ENCODE measurements at places on chromosomes 11 and 22.

GRCh38 chr11:121661880-121662486, 209.2 kb upstream of the SORL1-AS1 start:
- peak; percentile 85 for DNase-seq

DNA sequence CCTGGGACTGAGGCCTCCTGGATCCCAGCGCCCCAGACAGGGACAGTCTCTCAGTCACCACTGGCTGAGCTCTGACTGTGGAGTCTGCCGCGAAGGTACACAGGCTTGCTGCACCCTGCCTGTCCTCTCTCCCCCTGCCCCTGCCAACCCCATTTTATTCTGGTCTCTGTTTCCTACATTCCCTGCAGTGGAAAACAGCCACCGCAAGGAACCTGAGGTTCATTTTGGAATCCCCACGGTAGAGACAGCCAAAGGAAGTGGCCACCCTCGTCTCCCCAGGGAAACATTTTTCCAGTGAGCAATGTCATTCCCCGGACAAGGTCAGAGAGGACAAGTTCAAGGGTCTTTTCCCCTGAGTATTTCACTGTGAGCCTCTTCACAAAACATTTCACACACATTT, 56.6 kb downstream of the FBXO7 start:
- no peak for DNase-seq

GRCh38 chr11:115993590-115993989, 489.4 kb upstream of the CADM1 start:
- DNase-seq = no peak

GRCh38 chr11:65412271-65413076, 10.1 kb upstream of the NEAT1 start:
- DNase-seq = no peak

GRCh38 chr11:94424662-94425061, 23.4 kb upstream of the GPR83 start:
- DNase-seq = peak; percentile 38

- DNase-seq = no peak
Observed at GRCh38 chr22:35357883-35358621, 22.8 kb upstream of the HMOX1 start.

DNA sequence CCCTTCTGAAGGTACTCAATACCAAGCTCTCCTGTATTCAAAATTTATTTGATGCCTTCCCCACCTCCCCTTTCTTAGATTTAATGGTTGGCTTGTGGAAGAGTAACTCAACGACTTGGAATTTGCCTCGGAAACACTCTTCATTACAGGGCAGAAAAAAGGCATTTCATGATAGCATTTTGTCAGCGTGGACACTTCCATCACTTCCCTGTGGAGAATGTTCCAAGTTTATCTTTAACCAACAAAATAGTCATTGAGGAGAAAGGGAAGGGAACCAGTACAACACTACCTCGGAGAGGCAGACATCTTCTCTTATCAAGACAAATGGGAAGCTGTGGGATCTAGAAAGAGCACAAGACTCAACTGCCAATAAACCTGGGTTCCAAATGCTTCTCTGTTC, 177.2 kb upstream of the MTMR2 start:
- no peak for DNase-seq

- no peak for DNase-seq
Observed at GRCh38 chr22:46490538-46490937, 46.9 kb downstream of the CELSR1 start.

GRCh38 chr11:73997120-73997770, 11.6 kb downstream of the UCP3 start:
- DNase-seq = no peak

- DNase-seq = no peak
Observed at GRCh38 chr11:124896821-124897391, 759 bp downstream of the ROBO4 start.

GRCh38 chr11:33515347-33515746, 185.3 kb downstream of the C11orf91 start:
- peak; percentile 72 for DNase-seq

- DNase-seq = no peak
Observed at GRCh38 chr11:35414776-35415175, 4.6 kb downstream of the SLC1A2 start.

GRCh38 chr11:64385945-64386704, 27.2 kb downstream of the RPS6KA4 start:
- DNase-seq = peak; percentile 29

DNA sequence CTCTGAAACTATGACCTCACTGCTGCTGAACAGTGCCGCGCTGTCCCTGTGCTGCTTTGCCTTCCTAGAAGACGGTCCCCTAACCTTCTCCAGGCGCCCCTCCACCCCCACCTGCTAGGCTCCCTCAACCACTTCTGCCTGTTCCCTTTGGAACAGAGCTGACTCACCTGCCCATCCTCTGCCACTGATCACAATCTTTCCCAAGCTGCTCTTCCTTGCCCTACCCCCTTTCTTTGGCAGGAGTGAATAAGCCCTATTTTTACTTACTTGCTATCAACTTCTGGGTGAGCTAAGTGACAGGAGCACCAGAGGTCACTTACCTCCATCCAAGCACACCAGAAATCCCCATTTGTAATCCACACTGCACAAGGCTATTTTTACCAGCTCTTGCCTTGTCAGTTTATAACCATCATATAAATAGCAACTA, 116.0 kb upstream of the BID start:
- no peak for DNase-seq

DNA sequence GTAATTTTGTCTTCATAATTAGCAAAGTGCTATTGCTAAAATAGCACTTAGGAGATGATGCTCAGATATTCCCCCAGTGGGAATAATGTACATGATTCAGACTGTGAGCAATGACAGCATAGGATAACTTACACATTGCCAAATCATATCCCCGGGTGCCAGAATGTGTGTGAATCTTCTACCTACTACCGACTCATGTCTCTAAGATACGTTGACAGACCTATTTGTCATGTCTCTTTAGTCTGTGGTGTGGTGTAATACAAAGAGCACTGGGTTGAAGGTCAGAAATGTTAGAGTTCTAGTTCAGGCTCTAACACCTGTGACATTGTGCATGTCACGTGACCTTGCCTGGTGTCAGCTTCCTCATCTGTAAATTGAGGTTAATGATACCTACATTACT, 31.0 kb upstream of the PICALM start:
- peak; percentile 13 for DNase-seq

- DNase-seq = no peak
Observed at GRCh38 chr11:93608364-93608763, 53.1 kb upstream of the CEP295 start.

GRCh38 chr11:9799886-9800285, 136.0 kb downstream of the SWAP70 start:
- DNase-seq = no peak

GRCh38 chr11:101296896-101297295, 167.3 kb upstream of the PGR start:
- no peak for DNase-seq

DNA sequence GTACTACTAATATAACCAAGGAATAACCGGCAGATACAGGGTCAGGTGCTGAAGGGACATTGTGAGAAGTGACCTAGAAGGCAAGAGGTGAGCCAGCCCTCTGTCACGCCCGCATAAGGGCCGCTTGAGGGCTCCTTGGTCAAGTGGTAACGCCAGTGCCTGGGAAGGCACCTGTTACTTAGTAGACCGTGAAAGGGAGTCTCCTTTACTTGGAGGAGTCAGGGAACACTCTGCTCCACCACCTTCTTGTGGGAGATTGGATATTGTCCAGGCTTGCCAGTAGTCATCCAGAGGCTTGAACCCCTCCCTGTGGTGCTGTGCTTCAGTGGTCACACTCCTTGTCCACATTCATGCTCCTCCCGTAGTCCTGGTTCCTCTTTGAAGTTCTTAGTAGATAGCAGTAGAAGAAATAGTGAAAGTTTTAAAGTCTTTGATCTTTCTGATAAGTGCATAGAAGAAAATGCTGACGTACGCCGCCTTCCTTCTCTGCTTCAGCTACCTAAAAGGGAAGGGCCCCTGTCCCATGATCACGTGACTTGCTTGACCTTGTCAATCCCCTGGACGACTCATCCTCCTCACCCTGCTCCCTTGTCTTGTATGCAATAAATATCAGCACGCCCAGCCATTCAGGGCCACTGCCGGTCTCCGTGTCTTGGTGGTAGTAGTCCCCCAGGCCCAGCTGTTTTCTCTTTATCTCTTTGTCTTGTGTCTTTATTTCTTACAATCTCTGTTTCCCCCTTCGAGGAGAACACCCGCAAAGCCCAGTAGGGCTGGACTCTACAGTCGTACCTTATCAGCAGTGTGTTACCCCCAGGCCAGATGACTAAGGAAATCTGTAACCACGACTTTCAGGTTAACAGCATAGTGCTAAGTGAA, 6.1 kb downstream of the NUP50 start:
- no peak for DNase-seq

GRCh38 chr11:8089791-8090510, 8.9 kb downstream of the TUB start:
- no peak for DNase-seq

- DNase-seq = no peak
Observed at GRCh38 chr11:3969613-3970012, 114.1 kb downstream of the STIM1 start.

DNA sequence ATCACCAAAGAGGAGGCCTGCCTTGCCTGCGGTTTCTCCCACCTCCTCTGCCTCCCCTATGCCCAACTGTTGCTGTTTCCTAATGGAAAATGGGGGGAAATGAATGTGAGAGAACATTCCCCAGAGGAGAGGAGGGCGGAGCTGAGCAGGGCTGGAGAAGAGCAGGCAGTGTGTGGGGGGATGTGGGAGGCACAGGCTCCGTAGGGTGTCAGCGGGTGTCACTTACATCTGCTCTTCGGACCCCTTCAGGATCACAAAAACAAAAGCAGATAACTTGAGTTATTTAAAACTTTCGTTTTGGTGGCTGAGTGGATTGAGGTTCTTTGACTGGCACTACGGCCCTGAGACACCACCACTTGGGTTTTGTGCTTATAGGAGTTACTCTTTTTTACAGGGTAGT, 93.8 kb downstream of the CEP164 start:
- DNase-seq = no peak

GRCh38 chr11:57751676-57752253, at the start of gene BTBD18:
Gene BTBD18 (minus strand): TSS chr11:57751819. CDS start chr11:57751188, 631 bp downstream.
- peak; percentile 77 for DNase-seq

DNA sequence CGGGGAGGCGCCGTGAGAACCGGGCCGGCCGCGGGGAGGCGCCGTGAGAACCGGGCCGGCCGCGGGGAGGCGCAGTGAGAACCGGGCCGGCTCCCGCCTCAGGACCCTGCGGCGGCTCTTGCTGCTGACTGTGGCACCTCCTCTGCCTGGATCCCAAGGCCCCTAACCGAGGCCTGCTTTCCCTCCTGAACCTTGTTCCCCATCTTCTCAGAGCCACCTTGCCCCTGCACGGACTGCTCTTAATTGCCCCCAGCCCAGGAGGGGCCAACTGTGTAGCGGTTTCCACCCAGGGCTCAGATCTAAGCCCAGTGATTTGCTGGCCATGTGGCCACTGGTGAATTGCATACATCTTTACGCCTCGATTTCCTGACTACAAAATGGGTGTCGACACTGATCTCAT, 112.2 kb upstream of the B3GAT1 start:
- DNase-seq = no peak

DNA sequence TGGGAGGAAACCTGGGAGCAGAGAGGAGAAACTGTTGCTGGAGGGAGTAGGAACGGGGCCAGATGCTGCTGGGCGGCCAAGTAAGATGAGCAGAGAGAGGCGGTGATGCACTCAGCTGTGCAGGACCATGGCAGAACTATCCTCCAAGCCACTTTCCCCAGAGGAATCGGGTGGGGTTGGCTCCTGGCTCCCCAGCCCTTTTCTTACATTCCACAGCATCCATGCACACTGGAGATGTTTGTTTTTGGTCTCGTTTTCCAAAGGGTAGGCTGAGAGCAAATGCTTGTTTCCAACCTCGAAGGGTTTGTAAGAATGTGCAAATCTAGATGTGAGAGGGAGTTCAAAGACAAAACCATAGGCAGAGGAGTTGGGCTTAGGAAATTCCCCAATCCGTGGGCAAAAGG, 73.2 kb downstream of the DBX1 start:
- DNase-seq = peak; percentile 24

DNA sequence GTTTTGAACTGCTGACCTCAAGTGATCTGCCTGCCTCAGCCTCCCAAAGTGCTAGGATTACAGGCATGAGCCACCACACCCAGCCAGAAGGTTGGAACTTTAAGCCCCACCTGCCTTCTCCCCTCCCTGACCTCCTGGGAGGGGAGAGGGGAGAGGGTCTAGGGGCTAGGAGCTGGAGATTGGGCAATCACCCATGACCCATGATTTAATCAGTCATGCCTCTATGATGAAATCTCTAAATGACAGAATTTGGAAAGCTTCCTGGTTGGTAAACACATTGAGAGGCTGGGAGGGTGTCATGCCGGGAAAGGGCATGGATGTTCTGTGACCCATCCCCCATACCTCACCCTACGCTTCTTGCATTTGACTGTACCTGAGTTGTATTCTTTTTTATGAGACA, 17.1 kb upstream of the TFIP11 start:
- DNase-seq = peak; percentile 33

GRCh38 chr11:94641167-94641761, 74.1 kb downstream of the PIWIL4 start:
- peak; percentile 32 for DNase-seq

DNA sequence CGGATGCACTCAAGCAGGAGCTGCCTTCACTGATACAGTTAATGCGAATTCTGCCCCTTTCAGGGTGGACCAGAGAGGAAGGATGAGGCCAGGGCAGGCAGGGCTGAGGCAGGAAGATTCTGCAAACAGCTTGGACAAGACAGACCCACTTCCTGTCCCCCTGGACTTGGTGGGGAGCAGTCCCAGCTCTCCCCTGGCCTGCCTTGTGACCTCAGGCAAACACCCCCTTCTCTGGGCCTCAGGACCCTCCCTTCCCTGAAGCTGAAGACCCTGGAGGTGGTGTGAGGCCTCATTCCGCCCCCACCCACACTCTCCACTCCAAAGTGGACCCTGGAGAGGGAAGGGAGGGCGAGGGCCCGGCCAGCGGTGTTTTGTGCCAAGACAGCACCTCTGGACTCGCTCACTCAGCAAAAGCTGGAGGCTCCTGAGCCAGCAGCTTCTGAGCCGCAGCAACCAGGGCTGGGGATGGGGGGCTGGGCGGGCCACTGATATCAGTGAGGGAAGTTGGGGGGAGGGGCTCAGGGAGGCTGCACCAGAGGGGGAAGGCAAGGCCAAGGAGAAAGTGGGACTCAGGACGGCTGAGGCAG, 8.5 kb downstream of the RAB3IL1 start:
- DNase-seq = no peak

GRCh38 chr22:40040927-40041326, 46.2 kb downstream of the FAM83F start:
- DNase-seq = peak; percentile 80

DNA sequence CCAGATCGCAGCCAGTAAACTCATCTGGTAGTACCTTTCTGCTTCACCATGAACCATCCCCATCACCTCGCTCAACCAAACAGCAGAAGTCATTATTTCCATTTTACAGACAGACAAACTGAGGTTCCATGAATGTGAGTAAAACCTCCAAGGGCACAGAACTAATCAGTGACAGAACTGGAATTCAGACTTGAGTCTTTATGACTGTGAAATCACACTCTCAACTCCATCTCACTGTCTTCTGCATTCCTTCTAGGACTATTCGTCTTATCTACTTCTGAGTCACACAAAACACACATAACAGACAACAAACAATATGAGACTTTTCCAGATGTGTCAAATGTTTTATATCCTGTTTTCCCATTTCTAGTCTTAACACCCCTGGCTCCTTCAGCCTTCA, 9.3 kb upstream of the NUP50 start:
- peak; percentile 76 for DNase-seq

Data from fibroblast of pulmonary artery (primary cell).